ENCODE measurements at places on chromosomes 11 and 22.

DNA sequence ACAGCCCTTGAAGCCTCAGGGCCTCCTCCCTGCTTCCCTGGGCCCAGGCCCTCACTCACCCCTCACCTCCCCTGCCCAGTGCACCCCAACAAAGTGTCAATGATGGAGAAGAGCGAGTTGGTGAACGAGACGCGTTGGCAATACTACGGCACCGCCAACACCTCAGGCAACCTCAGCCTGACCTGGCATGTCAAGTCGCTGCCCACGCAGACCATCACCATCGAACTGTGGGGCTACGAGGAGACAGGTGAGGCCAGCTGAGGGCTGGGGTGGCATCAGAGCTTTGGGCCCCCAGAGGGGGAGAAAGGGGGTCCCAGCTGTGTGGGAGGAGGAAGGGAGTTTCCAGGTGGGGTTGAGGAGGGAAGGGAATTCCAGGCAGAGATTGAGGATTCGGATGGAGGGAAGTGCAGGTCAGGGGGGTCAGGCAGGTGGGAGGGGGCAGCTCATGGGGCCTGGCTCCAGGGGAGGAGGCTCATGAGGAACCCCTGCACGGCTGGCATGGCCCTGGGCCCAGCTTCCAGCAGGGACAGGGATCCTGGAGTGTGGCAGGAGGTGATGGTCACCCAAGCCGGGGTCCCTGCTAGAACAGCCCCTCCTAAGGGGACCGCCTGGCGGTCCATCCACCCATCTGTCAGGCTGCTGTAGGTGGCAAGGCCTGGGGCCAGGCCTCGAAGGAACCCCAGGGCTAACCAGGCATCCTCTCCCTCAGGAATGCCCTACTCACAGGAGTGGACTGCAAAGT lies 2.9 kb downstream of the SUSD2 start:
- DNase-seq = no peak

- DNase-seq = no peak
These were observed 5.8 kb upstream of the KDM2A start for GRCh38 chr11:67113231-67113721.

GRCh38 chr22:38449776-38450175 lies 5.2 kb downstream of the KCNJ4 start:
- no peak for DNase-seq

- no peak for DNase-seq
These were observed 544.0 kb downstream of the NTM start for GRCh38 chr11:131914361-131914774.

DNA sequence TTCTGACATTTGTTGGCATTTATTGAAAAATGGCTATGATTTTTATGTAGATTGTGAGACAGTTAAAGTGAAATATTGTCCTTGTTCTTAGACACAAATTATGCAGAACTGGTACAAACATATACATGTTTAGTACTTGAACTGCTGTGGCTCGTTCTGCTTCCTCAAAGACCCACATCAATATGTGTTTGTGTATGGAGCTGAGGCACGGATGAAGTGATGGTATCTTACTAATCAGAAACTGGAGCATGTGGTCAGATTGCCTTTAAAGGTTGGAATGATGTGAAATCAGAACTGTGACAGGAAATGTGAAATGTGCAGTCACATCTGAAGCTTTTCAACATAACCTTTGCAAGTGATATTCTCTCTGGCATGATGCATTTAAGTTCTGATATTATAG lies 130.4 kb downstream of the NAV2 start:
- no peak for DNase-seq

GRCh38 chr11:132444911-132445310 lies 1074.5 kb downstream of the NTM start:
- no peak for DNase-seq

DNA sequence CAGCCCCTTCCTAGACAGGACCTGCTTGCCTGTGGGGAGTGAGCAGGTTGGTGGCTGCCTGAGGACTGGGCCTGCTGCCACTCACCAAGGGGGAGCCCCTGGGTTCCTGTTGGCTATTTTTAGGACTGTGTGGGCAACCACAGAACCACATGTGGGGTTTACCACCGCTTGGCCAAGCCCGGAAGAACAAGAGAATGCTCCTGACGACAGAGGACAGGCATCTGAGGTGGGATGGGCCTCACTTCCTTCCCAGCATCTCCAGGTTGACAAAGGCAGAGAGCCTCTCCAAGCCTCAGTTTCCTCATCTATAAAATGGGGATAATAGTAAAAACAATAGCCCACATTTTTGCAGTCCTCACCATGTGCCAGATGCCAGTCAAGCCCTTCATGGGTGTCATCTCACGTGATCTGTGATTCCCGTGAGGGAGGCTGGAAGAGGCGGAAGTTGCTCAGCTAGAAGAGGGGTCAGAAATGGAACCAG lies 43.6 kb downstream of the LRRC32 start:
- no peak for DNase-seq

GRCh38 chr11:35524780-35525179 lies 636 bp downstream of the PAMR1 start:
- DNase-seq = no peak

DNA sequence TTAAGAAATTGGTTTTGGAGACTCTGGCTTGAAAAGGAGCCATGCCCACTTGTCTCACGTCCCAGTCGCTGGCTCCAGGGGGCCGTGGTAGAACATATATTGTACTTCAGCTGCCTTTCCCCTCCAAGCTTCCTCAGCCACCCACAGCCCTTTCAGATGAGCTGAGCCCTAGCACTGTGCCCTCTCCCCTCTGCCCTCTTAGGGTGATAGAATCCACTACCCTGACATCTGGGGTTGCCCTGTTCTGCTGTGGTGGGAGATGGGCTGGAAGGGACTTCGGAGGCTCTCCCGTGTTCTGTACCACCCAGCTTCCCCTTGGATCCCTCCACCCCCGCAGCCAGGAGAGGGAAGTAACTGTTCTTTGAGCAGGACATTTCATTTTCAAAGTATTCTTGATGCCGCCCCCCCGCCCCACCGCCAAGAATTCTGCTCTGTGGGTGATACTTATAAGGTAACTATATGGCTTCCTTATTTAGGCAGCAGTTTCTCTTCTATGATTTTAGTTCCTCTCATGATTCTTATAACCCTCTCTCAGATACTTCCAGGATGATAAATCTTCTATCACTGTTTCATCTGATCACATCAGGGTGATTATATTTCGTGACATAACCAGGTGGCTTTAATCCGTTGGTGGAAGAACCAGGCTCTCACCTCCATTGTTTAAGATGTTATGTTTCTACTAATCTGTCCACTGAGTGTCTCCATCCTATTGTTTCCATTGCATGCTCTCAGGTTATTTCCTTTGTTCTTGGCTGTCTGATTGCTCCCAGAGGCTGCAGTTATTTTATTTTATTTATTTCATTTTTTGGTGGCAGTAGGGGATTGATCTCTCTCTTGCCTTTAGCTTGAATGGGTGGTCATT lies 24.1 kb downstream of the ZBTB16 start:
- no peak for DNase-seq

DNA sequence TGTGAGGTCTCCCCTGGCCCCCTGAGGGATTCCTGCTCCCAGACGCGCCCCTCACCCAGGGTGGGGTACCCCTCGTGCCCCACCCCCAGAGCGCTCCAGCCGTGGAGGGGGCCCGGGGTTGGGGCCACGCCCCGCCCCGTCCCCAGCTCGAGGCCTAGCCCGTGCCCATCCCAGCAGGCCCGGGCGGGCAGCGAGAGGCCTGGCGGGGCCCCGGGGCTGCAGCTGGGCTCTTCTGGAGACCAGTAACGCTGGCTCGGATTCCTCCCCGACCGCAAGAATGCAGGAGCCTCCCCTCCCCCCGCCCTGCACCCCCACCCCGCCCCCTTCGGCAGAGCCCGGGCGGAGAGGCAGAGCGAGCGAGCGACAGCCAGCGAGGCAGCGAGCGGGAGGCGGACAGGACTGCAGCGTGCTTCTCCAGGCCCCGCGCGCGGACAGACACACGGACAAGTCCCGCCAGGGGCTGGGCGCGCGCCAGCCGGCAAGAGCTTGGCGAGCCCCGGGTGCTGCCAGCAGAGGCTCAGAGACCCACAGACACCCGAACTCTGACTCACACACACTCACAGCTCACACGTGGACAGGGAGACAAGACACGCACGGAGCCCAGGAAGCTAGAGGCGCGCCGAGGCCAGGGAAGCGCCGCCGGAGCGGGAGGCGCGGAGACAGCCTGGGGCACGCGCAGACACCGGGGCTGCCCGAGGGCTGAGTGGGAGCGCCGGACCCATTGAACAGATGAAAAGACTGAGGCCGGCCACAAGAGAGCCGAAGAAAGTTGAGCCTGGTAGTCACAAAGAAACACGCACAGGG lies 15.2 kb downstream of the BCL9L start:
- no peak for DNase-seq

DNA sequence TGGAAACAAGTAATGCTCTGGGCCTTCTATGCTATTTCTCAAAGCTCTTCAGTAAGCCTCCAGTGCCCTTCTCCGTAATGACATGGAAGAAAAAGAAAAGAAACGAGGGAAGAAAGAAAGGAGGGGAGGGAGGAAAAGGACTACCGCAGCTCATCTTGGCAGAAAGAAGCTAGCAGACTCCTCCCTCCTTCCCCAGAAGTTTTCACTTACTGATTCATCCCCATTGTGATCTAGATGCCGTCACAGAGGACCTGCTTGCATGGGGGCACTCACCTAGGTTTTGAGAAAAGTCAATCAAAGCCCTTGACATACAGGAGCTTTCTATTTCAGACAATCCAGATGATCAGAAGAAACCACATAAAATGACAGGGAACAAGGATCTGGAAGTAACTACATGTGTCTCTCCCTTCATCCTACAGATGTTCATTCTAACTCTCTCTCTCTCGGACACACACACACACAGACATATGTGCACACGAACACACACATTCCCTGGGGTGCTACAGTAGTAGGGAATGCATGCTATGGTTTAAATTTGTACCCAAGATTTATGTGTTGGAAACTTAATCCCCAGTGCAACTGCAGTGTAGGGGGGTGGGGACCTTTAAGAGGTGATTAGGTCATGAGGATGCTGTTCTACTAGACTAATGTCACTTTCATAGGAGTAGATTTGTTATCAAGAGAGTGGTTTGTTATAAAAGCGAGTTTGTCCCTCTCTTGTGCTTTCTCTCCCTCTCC lies 37.6 kb upstream of the RCN1 start:
- no peak for DNase-seq

GRCh38 chr11:74677131-74677530 lies 54.1 kb downstream of the CHRDL2 start:
- no peak for DNase-seq

GRCh38 chr22:46071451-46072109 lies 78.7 kb upstream of the PPARA start:
- peak; percentile 85 for DNase-seq

Data from pulmonary artery endothelial cell (primary cell).